Stomach (tissue), 19 donors: ENCODE measurements at places on chromosomes 1 and 21. TPM values are rescaled to one million over a fixed set of nuclear protein-coding genes. Genes with fewer than 3 reads are reported as not detected.

DNA sequence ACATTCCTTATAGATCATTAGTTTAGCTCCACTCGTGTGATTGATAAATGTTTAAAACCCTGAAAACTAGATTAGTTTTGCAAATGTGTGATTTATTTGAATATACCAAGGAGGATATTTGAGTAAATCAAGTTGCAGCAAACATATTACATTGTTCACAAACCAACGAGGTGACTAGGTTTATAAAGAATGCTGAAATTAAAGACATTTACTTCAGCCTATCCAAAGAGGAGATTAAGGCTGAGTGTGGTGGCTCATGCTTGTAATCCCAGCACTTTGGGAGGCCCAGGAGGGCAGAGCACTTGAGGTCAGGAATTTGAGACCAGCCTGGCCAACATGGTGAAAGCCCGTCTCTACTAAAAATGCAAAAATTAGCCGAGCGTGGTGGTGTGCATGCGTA lies 34.1 kb downstream of the VTCN1 start:
- DNase-seq = no peak

- no peak for DNase-seq
Measured at GRCh38 chr1:238468068-238468467, 577.3 kb upstream of the ZP4 start.

Gene GON4L
- 14.5 TPM for polyA plus RNA-seq

DNA sequence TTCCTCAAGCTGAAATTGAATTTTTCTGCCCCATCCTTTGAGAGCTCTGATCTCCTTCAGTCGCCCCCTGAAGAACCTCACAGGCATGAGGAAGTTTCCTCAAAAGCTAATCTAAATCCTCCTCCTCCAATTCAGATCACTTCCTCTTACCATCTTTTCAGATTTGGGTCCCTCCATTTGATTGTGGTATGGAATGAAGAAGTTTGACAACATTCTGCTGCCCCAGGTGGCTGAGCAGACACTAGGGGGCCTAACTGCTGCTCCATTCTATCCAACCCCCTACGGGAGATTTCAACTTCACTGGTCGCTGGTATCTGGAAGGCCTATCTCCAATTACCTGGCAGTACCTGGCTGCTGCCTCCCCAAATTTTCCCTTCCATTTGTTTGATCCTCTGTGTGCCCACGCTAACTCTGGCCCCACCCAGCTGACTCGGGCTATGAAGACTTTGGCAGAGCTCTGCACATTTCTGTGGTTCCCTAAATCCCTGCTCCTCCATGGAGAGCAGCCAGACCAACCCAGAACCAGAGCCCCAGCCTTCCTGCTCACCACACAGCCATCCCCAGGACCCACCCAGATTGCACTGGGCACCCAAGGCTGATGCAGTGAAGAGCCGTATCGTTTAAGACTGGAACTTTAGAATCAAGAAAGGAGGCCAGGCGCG lies 7.8 kb downstream of the IRF6 start:
- no peak for DNase-seq

GRCh38 chr1:187696073-187696472 lies 867.3 kb downstream of the PLA2G4A start:
- peak; percentile 2 for DNase-seq

DNA sequence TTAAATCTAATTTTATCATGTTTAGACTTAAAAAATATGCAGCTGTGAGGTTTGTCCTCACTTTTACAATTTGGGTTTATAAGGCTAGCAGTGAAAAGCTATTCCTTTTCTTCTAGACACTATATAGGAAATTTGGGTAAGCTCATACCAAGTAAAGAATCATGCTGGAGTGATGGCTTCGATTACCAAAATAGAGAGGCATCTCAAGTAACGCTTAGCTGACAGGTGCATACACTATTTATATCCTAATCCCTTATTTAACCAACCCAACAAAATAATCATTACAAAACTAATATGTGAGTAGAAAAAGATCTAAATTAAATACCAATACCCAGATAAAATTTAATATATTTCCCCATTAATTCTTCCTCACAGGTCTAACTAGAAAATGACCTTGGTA lies 193.2 kb downstream of the LHX8 start:
- DNase-seq = no peak

- DNase-seq = no peak
Measured at GRCh38 chr1:18511874-18512150, 31.1 kb downstream of the KLHDC7A start.

DNA sequence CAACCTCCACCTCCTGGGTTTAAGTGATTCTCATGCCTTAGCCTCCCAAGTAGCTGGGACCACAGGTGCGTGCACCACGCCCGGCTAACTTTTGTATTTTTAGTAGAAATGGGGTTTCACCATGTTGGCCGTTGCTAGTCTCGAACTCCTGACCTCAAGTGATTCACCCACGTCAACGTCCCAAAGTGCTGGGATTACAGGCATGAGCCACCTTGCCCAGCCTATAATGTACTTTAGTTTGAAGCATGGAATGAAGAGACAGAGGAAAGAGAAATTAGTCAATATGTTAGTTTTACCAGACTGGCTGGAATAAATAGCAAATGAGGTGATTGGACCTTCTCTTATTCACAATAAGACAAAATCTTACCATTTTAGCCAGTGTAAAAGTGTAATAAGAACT lies 89.0 kb downstream of the GTF2B start:
- no peak for DNase-seq

GRCh38 chr1:24694380-24694843 lies 50.8 kb upstream of the CLIC4 start:
- DNase-seq = no peak

GRCh38 chr1:151975311-151976014 lies 18.2 kb downstream of the S100A10 start:
- DNase-seq = peak; percentile 68

Gene SH2D5
- not detected for polyA plus RNA-seq

Gene TNFRSF14
- polyA plus RNA-seq = 64.8 TPM

Gene LENEP
- polyA plus RNA-seq = not detected

- no peak for DNase-seq
Measured at GRCh38 chr1:37657620-37658412, 23.1 kb upstream of the RSPO1 start.

- DNase-seq = no peak
Measured at GRCh38 chr21:43269440-43269839, 100.6 kb downstream of the CRYAA start.

- no peak for DNase-seq
Measured at GRCh38 chr1:100730130-100730529, 10.6 kb downstream of the VCAM1 start.

Gene HAO2
- polyA plus RNA-seq = not detected

- DNase-seq = peak; percentile 95
Measured at GRCh38 chr1:1858382-1859086, 32.4 kb downstream of the GNB1 start.

DNA sequence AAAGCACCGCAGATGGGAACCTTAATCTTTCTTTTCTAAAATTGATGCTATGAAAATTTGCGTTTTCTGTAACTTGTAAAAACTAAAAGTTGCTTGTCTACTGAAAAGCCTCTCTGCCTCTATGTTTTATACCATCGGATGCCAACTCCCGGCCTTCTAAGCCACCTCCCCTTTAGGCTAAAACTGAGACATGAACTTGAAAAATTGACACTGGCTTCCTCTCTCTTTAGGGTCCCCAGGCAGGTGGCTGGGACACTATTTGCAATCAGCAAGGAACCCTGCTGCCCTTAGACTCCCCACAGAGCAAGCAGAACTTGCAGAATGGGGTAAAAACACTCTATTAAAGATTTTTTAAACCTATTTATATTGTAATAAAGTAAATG lies 151.1 kb upstream of the CAMK1G start:
- DNase-seq = no peak

GRCh38 chr1:155184351-155184811 lies 10.7 kb downstream of the TRIM46 start:
- DNase-seq = peak; percentile 29

- DNase-seq = peak; percentile 33
Measured at GRCh38 chr1:231970684-231971083, 344.1 kb downstream of the DISC1 start.

DNA sequence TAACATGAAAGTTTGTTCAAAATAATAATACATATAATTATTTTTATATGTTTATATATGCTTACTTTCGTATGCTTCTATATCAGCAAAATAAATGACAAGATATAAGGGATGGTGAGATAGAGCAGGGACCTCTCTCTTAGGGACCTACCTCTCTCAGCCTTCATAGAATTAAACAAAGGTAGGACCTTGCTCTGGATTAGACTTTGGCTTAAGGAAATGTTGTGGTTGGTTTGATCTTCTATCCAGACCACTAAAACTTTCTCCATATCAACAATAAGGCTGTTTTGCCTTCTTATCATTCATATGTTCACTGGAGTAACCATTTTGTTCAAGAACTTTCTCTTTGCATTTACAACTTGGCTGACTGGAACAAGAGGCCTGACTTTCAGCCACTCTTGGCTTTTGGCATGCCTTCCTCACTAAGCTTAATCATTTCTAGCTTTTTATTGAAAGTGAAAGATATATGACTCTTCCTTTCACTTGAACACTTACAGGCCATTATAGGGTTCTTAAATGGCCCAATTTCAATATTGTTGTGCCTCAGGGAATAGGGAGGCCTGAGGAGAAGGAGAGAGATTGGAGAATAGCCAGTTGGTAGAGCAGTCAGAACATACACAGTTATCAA lies 14.4 kb downstream of the FRRS1 start:
- DNase-seq = no peak

Gene IL10RB
- polyA plus RNA-seq = 12.7 TPM

DNA sequence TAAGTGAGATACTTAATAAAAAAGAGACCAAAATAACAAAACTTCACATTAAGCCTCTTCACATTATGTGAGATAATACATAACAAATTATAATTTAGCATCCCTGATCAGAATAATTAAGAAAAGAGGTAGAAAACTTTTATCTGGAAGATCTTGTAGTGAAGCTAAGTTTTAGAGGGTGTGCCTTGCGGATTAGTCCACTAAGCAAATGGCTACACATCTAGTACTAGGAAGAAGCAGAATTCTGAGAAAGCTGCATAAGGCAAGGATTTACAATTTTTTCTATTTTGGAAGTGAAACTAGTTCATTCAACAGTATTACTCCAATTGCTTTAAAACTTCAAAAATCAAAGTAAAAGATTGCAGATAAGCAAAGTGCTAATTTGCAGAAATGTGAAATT lies 3.5 kb downstream of the YOD1 start:
- DNase-seq = no peak

DNA sequence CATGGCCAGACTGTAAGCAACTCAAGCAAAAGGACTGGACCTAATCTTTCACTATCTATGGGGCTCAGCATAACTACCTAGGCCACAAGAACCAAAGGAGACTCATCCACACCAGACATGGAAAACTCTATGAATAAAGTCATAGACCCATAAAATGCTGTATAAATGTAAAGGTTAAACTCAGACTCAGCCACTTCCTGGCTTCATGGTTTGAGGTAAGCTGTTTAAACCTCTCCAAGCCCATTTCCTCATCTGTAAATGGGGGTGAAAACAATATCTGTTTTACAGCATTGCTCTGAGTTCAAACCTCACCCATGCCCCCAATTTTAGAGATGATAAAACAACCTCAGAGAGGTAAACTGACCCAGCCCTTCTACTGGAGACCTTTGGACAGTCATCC lies 4.0 kb upstream of the SMIM12 start:
- DNase-seq = no peak

DNA sequence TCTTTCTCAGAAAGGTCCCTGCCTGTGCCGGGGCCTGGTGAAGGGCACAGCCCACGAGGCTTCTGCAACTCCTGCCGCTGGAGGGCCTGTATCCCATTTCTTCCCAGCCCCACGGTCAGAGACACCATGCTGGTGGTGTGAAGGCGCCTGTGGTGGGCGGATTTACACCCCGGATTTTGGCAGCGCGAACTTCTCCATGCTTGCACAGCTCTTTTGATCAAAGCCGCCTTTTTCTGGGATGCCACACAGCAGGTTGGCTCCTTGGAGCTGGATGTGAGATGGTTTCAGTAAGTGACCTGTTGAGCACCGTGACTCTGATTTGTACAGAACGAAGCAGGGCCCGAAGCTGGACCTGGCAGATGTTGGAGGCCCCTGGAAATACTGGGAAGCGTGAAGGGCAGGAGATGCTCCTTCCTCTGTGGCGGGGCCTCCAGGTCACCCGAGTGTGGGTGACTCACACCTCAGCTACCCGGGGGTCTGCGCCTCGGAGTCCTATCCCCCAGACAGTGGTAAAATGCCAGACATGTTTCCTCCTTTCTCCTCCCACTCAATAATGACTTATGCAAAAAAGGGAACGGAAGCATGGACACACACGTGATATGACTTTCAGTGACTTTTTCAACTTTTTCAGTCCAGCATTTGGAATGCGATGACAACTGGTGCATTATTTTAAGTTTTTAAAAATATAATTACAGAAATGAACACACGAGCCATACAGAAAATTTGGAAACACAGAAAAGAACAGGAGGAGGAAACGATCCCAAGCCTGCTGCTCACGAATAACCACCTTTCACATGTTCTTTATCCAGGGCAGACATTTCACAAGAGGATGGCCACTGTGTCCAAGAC lies 9.0 kb downstream of the UMODL1 start:
- no peak for DNase-seq

GRCh38 chr1:194024659-194025058 lies 838.2 kb upstream of the B3GALT2 start:
- DNase-seq = no peak

DNA sequence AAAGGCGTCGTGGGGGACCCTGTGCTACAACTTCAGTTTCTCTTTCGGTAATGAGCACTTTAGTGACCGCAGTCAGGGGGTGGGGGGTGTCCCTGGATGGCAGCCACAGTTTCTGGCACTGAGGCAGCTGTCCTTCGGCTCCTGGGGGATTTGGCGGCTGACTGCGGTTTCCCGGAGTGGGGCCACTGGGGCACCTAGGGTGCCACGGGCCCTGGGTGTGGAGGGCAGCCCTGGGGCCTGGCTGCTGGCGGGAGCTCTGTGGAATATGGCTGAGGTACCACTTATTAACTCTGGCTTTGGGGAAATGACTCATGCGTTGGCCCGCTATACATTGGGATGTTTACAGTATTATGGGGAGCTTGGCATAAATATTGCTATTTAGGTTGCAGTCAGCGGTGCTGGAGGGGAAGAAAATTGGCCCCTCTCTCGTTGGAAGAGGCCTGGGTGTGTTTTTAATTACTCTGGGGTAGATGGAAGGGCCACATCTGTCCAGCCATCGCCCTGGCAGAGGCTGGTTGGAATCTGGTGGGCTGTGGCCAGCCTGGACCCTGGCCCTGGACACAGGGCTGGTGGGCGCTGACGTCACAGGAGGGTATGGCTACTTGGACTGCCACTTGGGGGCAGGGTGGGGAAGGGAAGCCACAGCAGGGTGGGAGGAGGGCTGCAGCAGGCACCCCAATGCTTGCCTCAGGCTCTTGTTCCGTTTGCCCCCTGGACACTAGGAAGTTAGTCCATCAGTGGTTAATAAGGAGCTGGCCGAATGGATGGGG lies 2.0 kb downstream of the EPHB2 start:
- DNase-seq = peak; percentile 54

Gene LCA5L
- polyA plus RNA-seq = 0.93 TPM
